NCI-H2081 treated with DMSO at 0.1 percent for 48 hours (cell line): ENCODE measurements at places on chromosomes 11 and 22.

- DNase-seq: no peak
Measured at GRCh38 chr22:40748388-40749355, 69.4 kb downstream of the MCHR1 start.

GRCh38 chr11:90700789-90701439 lies 478.1 kb upstream of the CHORDC1 start:
- DNase-seq: no peak

- DNase-seq: no peak
Measured at GRCh38 chr22:29062286-29062821, 723 bp upstream of the C22orf31 start.

- DNase-seq: no peak
Measured at GRCh38 chr22:39088685-39089032, 8.4 kb upstream of the APOBEC3H start.

DNA sequence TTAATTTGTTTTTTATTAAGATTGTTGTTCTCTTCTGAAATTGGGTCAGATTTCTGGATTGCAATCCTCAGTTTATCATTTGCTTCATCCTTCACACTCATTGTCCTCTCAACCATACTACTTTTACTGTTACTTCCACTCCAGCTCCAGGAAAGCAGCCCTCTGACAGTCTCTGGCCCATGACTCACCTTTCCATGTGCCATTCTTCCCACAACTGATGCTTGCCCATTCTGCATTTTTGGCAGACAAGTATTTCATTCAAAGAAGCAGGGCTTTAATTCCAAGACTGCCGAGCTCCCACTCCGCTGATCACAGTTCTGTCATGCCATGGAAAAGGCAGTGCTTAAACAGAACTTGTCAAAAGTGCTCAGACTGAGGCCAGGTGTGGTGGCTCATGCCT lies 139.2 kb downstream of the WNT11 start:
- no peak for DNase-seq

GRCh38 chr11:96101146-96101545 lies 177.2 kb upstream of the MTMR2 start:
- DNase-seq: no peak

- no peak for DNase-seq
Measured at GRCh38 chr22:49070501-49070900, 757.2 kb downstream of the BRD1 start.
